ENCODE measurements at places on chromosomes 6 and 20.

GRCh38 chr6:30315156-30315555 lies 11.6 kb upstream of the TRIM39 start:
- DNase-seq = no peak

DNA sequence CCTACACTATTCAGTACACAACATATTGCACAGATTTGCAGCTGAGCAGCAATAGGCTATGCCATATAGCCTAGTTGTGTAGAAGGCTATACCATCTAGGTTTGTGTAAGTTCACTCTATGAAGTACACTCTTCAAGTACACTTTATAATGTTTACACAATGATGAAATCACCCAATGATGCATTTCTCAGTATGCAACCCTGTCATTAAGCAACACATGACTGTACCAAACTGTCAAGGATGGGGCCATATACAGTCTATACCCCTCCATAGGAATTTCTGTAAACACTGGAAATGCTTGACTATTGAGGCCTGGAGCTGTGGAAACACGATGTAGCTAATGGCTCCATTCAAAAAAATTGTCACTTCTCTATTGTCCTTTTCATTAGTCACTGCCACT lies 535.4 kb downstream of the EPM2A start:
- no peak for DNase-seq

- no peak for DNase-seq
Measured at GRCh38 chr6:130965656-130966055, 97.4 kb downstream of the EPB41L2 start.

DNA sequence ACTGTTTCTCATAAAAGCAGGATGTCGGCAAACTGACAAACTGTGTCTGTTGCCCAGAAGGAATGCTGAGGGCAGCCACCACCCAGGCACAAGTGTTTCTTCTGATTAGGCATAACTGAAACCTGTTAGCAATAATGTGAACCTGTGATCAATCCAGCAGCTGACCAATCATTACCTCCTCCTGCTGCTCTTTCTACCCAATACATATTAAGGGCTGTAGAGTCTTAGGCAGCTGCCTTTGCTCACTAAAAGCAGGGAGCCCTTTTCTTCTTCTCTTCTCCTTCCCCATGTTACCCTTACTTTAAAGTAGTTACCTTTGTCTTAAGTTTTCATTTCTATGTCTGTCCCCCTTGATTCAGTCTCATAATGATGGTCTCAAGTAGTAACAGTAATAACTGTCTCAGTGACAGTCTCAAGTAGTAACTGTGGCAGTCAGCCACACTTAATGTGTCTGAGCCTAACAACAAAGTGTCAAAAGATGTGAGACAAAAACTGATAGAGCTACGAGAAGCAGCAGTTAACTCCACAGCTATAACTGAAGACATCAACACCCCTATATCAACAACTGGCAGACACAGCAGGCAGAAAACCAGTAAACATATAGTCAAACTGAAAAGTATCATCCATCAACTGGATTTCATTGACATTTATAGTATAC lies 37.0 kb downstream of the RANBP9 start:
- DNase-seq = no peak

DNA sequence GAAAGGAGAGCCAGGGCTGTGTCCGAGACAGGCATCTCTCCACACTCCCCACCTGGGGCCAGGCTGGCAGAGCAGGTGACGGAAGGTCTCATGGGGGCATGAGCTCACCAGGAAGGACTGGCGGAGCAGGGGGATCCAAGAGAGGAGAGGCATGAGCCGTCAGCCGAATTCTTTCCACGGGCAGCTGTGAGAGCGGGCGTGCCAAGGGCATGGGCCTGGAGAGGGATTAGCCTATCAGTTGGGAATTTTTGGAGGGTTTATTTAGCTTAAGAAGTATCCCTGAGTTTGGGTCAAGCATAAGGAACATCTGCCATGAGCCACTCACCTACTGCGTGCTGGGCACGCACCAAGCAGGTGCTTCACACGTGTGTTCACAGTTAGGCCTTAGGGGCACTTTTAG lies 60.2 kb upstream of the ZNFX1 start:
- DNase-seq = no peak

- no peak for DNase-seq
Measured at GRCh38 chr20:51174536-51174935, 151.6 kb upstream of the KCNG1 start.

DNA sequence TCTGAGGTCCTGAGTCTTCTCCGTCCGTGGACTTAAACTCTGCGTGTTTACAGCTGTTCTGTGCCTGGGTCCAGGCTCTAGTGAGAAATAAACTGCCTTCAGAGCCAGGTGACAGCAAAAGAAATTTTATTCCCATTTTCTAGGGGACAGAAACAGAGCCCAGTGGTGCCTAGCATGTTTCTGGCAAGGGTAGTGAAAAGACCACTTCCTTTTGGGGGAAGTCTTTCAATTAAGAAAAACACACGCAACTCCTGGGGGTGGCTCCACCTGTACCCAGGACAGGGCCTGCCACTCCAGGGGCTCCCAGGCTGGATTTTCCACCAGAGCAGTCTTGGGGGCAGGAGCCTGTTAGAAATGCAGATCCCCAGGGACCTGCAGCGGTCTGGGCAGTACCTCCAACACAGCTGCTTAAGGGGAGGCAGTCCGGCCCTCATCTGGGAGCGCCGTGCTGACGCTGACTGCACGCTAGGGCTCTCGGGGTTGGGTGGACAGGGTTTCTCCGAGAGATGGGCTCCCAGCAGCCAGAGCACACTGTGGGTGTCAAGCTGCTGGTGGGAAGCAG lies 23.0 kb upstream of the AVP start:
- DNase-seq = no peak

DNA sequence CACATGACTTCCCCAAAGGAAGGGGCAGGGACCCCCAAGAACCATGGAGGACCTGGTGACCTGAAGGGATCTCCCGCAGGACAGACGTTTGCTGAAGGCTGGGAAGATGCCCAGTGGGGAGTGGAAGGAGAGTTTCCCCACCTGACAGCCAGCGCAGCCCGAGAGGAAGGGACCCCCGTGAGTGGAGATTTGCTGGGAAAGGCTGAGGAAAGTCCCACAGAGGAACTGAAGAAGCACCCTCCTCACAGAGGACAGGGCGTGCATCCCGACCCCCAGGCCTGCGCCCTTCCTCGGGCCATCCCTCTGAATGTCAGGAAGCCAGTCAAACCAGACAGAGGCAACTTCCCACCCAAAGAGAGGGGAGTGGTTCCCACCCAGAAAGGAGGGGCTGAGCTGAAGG lies 29.6 kb upstream of the AAR2 start:
- DNase-seq = no peak
